ENCODE measurements at places on chromosomes 1 and 21. TPM values are rescaled to one million over a fixed set of nuclear protein-coding genes. Genes with fewer than 3 reads are reported as not detected.
A peak's percentile ranks its signal among the peaks of the same experiment; 100 is the strongest.

The PEA15 gene
- 38.3 TPM for total RNA-seq

The BMP8A gene
- not detected for total RNA-seq

The GBP7 gene
- not detected for total RNA-seq

The HSF2BP gene
- total RNA-seq = 5.8 TPM

The ALDH4A1 gene
- total RNA-seq = 15.8 TPM

The SMCP gene
- total RNA-seq = not detected

- DNase-seq = no peak
Observed at GRCh38 chr1:91753878-91754277, 132.1 kb downstream of the TGFBR3 start.

- peak; percentile 46 for DNase-seq
Observed at GRCh38 chr21:16536643-16537434, 807.1 kb downstream of the USP25 start.

DNA sequence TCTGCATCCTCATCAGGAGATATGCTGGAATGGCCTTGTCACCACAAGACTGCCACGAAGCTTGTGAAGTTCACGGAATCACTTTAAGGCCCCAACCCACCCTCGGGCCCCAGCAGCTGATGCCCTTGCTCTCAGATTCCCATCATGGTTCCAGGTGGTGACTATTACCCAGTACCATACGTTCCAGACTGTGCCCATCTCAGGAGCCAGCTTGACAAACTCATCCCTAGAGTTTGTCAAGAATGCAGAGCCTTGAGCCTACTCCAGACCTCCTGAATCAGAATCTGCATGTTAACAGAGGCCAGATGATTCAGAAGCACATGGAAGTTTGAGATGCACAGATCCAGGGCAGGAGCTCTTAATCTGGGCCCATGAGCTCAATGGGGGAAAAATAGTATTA lies 53.9 kb upstream of the RBM15 start:
- DNase-seq = no peak

GRCh38 chr1:113415310-113416070 lies 25.2 kb downstream of the MAGI3 start:
- DNase-seq = no peak

GRCh38 chr1:105700723-105701122 lies 1355.8 kb upstream of the PRMT6 start:
- DNase-seq = no peak

DNA sequence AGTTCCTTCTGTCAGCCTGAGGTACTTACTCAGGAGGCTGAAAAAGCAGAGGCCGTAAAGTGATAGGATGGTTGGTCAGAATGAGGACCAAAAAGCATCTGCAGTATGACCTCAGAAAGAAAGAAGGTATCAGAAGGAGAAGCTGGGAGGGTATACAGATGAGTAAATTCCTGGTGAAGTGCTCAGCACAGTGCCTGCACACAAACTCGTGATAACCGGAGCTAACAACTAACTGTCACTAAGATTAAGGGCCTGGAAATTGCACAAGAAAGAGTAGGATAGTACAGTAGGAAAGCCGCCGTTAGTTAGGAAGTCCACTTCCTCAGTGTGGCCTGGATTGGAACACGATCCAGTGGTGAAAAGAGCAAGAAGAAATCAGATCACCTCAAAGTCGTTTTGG lies 62.6 kb downstream of the VPS26C start:
- DNase-seq = no peak

GRCh38 chr1:45767035-45767434 lies 16.6 kb upstream of the IPP start:
- no peak for DNase-seq

DNA sequence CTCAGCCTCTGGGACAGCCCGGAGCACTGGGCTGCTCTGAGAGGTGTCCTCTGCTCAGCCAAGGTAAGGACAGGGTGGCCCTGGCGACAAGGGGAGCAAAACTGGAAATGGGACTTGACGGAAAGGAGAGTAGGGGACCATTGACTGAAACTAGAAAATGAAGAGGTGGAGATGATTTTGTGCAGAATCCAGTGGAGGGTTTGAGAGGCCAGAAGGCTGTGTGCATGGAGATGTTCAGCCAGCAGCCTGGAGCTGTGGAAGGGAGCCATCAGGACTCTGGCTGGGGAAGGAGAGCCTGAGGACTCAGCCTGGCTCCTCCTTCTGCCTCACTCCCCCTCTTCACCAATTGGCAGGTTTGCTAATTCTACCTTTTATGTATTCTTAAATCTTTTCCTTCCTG lies 114.2 kb downstream of the EDEM3 start:
- no peak for DNase-seq

GRCh38 chr1:232722626-232723025 lies 82.6 kb upstream of the MAP10 start:
- DNase-seq = peak; percentile 43

DNA sequence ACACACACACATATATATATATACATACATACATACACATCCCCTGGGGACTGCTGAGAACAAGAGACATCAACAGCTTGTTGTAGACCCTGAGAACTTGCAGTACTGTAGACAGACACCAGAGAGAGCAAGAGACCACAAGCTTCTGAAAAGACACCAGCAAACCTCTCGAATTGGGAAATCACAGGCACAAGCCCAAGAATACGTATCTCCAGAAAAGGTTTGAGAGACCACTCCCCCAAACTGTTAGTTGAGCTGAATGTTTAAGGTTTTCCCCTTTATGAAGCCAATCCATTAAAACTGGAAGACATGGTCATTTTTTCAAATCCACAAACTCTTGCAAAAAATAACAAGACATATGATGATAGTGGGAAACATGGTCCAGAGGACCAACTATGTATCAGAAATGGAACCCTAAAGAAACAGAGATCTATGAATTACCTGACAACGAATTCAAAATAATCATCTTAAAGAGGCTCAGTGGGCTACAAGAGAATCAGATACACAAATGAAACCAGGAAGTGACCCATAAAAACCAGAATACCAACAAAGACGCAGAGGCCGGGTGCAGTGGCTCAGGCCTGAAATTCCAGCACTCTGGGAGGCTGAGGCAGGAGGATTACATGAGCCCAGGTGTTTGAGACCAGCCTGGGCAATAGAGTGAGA lies 45.1 kb downstream of the SLC2A1 start:
- peak; percentile 81 for DNase-seq

DNA sequence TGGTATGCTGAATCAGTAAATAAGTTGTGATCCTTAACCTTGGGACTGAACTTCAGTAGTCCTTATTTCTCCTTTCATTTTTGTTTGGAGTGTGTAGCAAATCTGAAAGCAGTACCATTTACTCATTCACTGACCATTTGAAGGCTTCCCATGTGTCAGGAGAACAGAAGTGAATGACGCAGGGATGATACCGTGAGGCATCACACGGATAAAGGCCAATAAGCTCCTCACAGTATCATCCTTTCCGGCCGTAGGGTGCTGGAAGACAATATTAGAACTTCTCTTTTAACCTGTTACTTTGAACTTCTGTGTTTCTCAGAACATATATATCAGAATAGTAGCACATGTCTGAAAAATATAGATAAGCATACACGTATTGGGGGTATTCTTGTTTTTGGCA lies 21.3 kb downstream of the BACH1 start:
- DNase-seq = no peak

DNA sequence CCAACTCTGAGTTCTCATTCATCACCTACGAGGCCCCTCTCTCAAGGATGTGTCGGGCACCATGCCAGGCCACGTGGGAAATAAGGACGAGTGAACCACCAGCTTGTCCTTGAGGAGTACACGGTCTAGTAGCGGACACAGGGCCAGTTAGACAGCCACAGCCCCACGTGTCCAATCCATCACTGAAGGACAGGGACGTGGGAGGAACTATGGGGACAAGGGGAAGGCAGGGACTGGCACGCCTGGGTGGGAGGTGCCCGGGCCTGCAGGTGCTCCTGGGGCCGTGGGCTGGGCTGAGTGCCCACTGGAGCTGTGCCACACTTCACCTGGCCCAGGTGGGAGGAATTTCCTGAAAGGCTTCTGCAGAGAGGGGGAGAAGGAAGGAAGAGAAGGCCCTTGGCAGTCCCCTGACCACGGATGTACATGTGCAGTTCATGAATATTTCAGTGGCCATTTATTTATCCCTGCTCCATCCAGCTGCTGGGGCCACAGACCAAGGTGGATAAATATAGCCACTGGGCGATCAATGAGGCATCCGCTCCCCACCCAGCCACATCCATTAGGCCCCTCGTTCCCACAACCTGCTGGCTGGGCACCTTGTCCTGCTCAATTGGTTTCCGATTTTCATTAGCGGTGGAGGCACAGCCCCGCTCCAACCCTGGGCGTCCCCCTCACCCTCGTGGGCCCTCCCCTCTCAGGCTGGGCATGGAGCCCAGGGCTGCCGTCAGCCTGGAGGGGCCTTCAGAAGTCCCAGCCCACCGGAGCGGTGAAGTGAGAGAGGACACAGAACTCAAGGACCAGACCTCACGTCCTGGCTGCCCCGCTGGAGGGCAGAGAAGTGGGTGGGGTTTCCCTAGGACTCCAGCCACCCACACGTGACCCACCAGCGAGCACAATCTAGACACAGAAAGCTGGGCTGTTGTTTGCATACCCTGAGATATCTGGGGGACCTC lies 59.5 kb downstream of the CASZ1 start:
- DNase-seq = no peak
